ENCODE measurements at places on chromosomes 4 and X.

DNA sequence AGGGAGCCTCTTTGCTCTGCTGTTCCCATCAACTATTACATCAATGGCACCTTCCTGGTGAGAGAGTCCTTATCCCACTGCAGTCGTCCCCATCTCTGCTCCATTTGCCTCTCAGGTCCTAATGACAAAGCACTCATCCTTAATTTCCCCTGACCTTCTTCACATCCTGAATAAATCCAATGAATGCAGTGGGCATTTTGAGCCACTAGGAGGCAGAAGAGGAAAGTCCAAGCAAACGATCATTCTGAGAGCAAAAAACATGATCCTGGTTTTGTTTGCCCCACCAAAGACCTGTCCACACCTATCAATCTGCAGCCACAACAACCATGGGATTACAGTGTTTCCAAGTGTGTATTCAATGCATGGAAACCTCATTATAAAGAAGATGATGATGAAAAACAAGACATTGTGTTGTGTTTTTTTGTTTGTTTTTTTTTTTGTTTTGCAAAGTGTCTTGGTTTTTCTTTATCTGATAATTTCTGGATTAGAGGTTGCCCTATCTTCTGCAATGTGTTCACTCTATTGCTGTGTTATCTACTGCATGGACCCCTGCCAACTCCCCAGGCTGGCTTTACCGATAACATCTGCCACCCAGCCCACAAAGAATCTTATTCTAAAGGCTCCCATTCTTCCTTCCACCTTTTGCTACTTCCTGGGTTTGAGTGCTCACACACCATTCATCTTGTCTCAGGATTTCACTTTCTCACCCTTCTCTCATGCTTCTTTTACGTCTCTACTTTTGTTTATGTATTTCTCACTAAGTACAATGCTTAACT, 207.2 kb downstream of the NLGN4X start:
- no peak for DNase-seq

DNA sequence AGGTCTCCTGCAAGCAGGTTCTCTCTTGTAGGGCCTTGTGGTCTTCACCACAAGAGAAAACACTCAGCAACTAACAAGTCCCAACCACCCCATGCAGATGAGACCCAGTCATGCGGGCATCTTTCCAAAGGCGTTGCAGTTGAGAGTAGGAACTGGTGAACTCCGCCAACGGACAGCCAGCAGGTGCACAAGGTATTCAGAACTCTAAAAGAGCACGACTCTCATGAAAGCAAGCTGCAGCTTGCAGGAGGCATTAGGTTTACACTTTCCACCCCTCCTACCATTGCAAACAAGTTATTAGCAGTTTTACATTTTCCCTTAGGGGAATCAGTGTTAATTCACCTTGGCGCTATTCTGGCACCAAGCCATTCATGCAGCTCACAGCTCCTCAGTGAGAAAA, 173.4 kb upstream of the KIT start:
- no peak for DNase-seq

DNA sequence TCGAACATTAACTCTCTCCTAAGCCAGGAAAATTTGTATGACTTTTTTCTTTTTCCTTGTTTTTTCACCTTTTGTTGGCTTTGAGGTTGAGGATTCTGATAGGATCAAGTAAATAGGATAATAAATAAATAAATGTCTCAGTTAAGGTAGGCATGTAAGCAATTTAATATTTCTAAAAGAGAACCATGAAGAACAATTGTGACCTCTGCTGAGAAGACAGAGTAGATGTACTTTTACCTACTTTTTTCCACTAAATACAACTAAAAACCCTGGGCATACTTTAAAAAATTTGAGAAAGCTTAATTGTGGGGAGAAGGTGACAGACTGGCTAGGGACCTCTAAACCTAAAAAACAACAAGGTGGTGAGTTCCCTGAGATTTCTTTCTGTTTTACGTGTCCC, 31.6 kb upstream of the CLNK start:
- DNase-seq, result no peak

DNA sequence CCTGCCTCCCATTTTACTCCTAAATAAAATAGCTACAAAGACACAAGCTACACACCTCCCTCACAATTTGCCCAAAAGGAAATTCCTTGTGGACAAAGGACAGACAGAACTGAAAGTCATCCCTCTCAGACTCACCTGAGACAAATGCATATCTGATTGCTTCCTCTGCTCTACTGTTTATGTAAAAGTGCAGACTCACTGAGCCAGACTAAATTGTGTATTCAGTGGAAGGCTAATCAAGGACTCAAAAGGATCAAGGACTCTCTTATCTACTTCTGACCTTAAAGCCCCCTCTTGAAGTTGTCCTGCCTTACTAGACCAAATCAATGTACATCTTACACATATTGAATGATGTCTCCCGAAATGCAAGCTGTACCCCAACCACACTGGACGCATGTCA, 3.9 kb downstream of the PDCL2 start:
- DNase-seq, result no peak

All from SIG-M5 (cell line).